GM19239 (cell line): ENCODE measurements at places on chromosomes 6 and 20.

GRCh38 chr6:149990212-149990660 lies 26.5 kb downstream of the ULBP1 start:
- no peak for DNase-seq

DNA sequence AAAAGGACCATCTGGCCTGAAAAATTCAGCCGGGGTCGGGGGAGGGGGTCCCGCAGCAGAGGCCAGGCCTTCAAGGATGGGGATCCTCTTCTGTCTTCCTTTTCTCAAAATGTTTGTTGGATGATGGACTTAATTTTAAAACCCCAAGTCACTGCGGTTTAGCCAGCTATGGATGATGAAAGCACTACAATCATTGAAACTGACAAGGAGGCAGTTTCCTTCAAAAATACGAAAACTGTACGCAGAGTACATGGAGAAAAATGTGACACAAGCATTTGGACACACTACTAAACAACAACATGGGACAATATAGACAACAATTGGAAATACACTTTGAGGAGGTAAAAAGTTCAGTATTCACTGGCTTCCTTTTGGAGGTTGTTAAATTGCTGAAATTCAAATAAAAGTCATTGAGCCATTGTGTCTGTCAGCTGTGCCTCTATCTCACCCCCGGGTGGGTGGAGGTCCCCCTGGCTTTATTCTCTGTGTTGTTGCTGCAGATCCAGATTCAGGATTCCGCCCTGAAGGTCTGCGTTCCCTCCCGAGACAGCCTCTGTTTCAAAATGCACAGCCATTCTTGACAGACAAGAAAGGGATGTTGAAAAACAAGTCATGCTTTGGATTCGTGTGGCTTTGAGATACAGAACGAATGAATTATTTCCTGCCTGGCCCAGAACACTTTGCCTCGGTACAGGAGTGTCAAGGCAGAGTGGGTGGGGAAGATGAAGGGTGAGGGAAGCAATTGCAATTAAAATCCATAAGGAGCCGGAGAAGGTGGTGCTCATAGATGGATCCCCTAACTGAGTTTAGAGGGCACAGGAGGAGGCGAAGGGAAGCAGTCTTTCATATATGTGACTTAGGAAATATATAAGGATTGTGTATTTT lies 118.2 kb downstream of the TTLL2 start:
- DNase-seq = no peak

- no peak for DNase-seq
Measured at GRCh38 chr20:6769903-6770785, 2.7 kb downstream of the BMP2 start.

DNA sequence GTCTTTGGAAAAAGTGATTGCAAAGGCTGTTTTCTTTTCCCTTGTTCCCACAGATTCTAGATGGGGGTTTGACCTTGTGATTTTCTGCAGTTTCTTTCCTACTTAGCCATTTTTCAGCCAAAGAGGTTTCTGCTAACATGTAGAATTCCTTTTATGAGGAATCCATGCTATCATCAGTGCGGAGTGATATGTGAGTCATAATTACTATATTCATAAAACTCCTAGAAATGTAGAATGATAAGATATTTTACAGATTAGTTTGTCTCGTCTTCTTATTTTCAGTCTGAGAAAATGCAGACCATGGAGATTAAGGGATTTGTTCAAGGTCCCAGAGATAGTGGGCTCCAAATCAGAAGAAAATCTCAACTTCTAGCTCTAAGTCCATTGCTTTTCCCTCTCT lies 98.6 kb downstream of the KCNQ5 start:
- no peak for DNase-seq

- DNase-seq = no peak
Measured at GRCh38 chr6:112725541-112726085, 378.5 kb downstream of the RFPL4B start.

DNA sequence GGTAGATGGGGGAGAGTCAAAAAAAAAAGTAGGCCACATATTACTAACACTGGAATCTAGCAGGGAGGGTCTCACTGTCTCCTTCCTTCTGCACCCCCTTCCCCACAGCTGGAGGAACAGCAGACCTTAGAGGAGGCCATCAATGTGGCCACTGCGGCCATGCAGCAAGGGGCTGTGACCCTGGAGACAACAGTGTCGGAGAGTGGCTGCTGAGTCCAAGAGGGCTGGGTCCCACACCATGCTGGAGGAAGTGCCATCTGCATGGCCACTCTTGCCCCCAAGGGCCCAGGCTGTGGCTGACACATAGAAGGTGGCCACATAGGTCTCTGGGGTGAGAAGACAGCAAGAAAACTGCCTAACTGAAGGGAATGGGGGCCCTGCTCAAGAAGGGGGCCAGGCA lies 2.6 kb upstream of the DEF6 start:
- no peak for DNase-seq

- no peak for DNase-seq
Measured at GRCh38 chr6:12280902-12281301, 9.3 kb upstream of the EDN1 start.

- DNase-seq = no peak
Measured at GRCh38 chr6:45386501-45386900, 8.8 kb upstream of the SUPT3H start.

- DNase-seq = no peak
Measured at GRCh38 chr6:142893088-142893487, 51.9 kb downstream of the HIVEP2 start.

DNA sequence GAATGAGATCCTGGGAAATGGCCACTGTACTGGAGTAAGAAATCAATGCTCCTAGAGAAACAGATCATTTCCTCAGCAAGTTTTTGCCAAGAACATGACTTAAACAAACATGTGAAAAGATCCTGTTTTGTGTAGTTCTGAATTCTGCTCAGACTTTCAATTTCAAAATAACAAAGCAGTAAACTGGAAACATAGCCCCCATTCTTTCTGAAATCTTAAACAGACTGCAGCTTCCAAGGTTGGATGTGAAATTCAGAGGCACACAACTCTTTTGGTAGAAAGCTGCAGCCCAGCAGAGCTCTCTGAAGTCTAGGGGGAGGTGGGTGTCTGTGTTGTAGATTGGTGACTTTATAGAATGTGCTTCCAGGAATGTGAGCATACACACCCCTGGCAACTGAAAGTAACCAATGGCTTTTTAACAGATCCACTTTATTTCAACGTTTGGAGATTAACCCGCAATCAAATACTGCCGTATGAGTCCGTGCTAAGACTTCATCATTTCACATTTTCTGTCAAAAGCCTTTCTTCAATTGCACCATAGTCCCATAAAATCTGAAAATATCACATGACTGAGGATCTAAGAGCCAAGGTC lies 86.4 kb downstream of the ATXN1 start:
- DNase-seq = no peak

GRCh38 chr6:36662380-36662779 lies 16.1 kb upstream of the CDKN1A start:
- no peak for DNase-seq

- DNase-seq = peak; percentile 87
Measured at GRCh38 chr6:158072083-158072721, 90.5 kb downstream of the SYNJ2 start.

GRCh38 chr20:62896526-62896925 lies 29.8 kb downstream of the DIDO1 start:
- DNase-seq = no peak

GRCh38 chr20:14341801-14342200 lies 4.4 kb upstream of the FLRT3 start:
- no peak for DNase-seq

DNA sequence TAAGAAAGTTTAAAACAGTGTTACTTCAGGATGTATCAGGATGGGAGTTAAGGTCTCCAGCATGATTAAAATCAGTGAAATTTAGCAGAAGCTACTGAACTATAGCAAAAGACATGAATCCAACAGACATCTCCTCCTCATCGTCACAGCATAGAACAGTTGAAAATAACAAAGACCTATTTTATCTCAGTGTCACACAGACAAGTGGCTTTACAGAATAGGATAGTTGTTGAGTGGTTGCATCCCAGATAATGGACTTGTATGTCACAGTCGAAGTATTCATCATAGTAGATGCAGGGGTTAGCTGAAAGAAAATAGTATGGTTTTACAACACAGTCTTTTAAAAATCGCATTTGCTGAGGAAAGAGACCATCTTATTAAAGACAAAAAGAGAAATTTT lies 31.2 kb downstream of the CRISP1 start:
- DNase-seq = no peak

GRCh38 chr6:139240161-139241010 lies 51.4 kb downstream of the TXLNB start:
- DNase-seq = no peak

DNA sequence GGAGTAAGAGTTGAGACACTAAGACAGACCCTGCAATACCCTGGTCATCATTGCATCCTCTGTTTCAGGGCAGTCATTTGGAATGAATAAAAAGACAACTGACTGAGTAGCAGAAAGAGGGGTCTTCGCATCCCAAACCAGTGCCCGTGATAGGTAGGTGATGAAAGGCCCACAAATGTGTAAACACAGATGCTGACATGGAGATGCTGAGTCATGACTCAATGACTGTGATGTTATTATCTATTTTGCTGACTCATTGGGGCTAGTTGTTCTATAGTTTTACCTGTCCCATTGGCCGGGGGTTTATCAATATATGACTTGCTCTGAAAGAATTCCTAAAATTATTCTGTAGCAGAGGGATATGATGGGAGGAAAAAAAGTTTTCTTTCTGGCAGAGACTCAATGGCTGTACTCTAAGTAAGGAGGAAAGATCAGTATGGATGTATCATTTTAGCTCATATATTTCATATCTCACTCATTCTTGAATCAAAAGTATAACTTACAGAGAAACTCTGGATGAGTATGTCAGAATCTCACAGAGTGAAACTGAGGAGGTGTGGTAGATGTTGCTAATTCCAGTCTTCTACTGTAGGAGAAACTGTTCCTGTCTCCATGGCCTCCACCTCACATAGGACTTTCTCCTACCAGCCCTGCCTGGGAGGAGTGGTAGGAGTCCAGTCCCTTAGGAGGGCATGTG lies 119.9 kb upstream of the PREP start:
- no peak for DNase-seq

GRCh38 chr6:88989215-88989614 lies 25.8 kb upstream of the RNGTT start:
- DNase-seq = no peak

GRCh38 chr6:87738744-87739143 lies 36.7 kb upstream of the AKIRIN2 start:
- no peak for DNase-seq

- no peak for DNase-seq
Measured at GRCh38 chr6:33627876-33628275, 6.8 kb downstream of the ITPR3 start.

GRCh38 chr20:46085179-46085851 lies 4.4 kb downstream of the NCOA5 start:
- no peak for DNase-seq

DNA sequence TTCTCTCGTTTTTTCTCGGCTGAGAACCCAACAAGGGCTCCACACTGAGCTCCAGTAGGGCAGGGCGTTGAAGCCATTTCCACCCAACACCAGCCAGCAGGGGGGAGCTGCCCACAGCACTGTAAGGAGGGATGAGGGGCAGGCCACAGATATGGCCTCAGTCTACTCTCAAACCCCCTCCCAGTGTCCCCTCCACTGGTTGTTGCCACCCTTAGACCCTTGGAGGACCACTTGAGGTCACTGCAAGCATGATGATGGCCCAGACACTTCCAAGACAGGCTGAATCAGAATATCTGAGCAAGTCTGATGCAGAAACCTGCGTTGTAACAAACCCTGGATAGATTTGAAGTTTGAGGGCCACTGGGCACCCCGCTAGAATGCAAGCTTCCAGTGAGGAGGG lies 217.0 kb upstream of the CST7 start:
- DNase-seq = no peak

DNA sequence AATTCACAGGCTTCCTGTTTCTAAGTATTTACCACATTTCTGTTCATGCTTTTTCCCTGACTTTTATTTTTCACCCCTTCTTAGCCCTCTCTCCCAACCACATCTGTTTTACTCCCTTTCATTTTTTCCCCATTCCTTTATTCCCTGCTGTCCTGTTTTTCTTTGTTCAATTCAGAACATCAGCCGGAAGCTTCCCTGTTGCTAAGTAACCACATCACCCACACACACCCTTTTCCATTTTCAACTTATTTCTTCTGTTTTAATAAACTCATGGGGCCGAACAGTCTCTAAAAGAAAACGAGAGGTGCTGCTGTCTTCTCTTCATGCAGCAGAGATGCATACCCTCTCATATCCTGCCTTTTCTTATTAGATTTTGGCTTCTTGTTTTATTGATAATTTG lies 53.5 kb upstream of the CEP85L start:
- DNase-seq = no peak

DNA sequence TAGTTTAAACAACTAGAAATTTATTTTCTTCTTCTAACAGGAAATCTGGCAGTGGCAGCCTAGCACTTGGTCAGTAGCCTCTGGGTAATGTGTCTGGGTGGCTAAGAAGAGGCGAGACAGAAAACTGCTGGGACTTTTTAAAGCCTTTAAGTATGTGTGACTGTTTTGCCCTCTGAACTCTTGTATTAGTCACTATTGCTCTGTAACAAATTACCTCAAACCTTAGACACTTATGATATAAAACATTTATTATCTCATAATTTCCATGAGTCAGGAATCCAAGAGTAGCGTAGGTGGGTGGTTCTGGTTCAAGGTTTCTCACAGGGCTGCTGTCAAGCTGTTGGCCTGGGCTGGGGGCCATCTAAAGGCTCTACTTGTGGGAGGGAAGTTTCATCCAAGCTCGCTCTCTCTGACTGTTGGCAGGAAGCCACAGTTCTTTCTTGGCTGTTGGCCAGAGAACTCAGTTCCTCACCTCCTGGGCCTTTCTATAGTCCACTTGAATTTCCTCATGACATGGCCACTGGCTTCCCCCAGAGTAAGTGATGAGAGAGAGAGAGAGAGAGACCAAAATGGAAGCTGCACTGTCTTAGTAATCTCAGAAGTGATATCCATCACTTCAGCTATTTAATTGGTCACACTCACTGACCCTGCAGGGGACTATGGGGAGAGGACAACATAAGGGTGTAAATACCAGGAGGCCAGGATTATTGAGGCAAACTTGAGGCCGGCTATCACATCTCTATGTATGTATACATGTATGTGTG lies 17.4 kb upstream of the TBC1D22B start:
- DNase-seq = peak; percentile 43

DNA sequence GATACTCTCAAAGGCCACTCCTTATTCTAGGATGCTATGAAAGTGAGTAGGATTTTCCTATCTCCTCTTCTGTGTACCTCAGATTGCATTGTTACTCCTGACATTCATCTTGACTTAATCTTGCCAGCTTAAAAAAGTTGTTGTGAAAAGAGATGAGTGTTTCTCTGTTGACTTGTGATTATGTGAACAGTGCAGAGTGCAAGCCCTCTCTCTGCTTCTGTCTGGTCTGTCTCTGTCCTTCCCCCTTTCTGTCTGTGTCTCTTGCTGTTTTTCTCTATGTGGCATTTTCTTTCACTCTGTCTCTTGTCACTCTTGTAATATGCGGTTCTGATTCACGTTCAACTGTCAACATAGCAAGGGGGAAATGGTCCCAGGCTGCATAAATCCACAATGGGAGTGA lies 306.6 kb downstream of the FARS2 start:
- no peak for DNase-seq

- DNase-seq = no peak
Measured at GRCh38 chr6:62338477-62338876, 52.5 kb upstream of the KHDRBS2 start.

DNA sequence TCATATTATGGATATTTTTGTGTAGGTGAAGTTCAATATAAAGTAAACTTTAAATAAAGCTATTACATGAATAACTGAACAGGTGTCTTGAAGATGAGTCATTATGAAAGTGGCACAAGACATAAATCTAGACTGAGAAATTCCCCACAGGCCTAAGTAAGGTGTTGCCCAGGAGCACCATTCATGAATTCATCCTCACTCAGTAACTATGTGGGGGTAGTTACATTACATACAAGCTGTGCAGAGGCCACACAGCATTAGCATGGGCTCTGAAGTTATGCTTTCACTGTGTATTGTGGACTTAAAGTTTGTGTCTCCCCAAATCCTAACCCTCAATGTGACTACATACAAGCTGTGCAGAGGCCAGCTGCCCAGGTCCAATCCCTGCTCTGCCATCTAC lies 65.9 kb downstream of the BCAS1 start:
- peak; percentile 12 for DNase-seq
